ENCODE measurements at places on chromosomes 3 and 15.

- DNase-seq = no peak
Measured at GRCh38 chr15:61237400-61237799, 8.3 kb upstream of the RORA start.

- DNase-seq = no peak
Measured at GRCh38 chr3:53880396-53881345, 1.3 kb downstream of the ACTR8 start.

DNA sequence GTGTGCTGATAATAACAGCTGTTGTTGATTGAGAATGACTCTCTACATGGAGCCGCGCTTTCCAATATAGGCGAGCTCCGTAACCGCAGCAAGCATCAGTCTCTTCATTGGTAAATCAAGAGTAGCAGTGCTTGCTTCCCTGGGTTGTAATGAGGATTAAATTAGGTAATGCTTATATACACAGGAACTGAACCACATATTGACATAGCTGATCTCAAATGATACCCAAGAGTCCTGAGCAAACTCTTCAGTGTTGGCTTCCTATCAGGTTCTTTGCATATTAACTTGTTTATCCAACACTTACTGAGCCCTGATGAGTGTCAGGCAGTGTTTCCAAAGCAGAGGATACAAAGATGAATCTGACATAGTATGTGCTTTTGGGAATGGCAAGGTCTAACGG is 46.4 kb upstream of the SLCO3A1 start:
- no peak for DNase-seq

DNA sequence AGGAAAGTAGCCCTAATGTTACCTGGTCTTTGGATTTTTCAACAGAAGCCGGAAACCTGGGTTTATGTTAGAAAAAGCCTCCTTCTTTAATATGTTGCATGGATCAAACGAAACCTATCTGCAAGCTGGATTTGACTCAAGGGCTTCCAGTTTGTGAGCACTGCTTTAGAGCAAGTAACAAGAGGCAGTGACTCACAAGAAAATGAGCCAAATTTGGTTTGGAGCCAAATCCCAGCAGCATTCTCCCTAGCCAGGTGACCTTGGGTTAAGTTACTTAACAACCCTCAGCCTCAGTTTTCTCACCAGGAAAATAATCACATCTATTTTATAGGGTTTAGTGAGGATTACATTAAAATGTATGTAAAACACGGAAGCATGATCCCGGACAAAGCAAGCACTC is 215.2 kb upstream of the PRICKLE2 start:
- DNase-seq = no peak

- no peak for DNase-seq
Measured at GRCh38 chr3:138112362-138112761, 3.0 kb downstream of the DZIP1L start.

GRCh38 chr15:57215881-57216280 is 160.4 kb upstream of the CGNL1 start:
- no peak for DNase-seq

GRCh38 chr3:117277816-117278215 is 568.2 kb downstream of the TUSC7 start:
- no peak for DNase-seq
